Fibroblast of lung (primary cell): ENCODE measurements at places on chromosomes 16 and 17.

GRCh38 chr17:73684183-73684582 lies 39.9 kb upstream of the SDK2 start:
- no peak for DNase-seq

GRCh38 chr16:72827866-72828265 lies 220.1 kb downstream of the ZFHX3 start:
- peak; percentile 40 for DNase-seq

DNA sequence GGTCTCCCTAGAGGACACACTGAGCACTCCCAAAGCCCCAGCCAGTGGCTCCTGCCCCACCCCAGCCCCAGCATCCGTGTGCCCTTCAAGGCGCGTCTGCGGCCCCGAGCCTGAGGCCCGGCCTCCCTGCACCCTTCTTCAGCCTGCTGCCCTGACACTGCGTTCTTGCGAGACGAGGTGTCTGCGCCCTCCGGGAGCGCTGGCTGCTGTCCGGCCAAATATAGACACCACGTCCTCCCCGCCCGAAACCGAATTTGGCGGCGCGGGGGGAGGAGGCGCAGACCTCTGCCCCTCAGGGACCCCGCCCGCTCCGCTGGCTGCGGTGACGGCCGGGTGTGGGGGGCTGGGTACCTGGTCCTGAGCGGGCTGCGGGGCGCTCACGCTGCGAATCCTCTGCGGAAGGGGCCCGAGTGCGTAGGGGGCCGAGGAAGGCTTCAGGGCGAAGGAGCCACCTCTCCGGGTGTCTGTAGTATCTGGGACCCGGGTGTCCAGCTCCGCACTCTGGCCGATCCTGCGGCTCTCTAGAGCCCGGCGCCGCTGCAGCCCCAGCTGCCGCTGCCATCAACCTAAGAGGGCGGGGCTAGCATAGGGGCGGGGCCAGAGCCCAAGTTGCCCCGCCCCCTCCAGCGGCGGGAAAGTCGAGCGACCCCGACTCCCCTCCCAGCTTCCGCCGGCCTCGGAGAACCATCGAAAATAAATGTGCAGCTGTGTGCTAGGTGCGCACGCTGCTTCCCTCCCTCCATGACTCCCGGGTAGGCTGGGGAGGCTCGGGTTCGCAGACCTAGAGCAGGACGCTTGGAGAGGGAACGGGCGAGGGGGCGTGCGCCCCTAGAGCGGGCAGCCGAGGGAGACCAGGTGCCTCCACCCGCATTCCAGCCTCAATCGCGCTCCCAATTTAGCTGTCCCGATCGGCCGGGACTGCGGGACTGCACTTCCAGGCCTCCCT lies at the start of gene CORO6:
TSS of gene CORO6 (minus strand) at position 576 of the 946 bp plus-strand sequence. CDS start 1,491 bp downstream, outside the sequence.
- DNase-seq, result peak; percentile 30

DNA sequence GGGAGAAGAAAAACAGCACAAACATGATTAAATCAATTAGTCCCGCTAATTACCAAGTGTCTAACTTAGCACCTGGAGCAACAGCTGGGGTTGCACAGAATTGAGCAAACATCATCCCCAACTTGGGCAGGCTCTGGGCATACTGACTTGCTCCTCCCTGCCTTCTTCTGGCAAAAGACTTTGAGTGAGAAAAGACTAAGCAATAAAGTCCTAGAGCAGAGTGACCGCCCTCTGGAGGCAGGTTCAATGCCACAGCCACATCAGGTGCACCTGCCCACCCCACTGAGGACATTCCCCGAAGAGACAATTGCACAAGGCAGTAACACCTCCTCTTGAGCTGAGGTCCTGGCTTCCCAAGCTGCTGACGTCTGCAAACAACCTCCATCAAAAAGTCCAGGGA lies 358.3 kb downstream of the SOX9 start:
- DNase-seq, result no peak

DNA sequence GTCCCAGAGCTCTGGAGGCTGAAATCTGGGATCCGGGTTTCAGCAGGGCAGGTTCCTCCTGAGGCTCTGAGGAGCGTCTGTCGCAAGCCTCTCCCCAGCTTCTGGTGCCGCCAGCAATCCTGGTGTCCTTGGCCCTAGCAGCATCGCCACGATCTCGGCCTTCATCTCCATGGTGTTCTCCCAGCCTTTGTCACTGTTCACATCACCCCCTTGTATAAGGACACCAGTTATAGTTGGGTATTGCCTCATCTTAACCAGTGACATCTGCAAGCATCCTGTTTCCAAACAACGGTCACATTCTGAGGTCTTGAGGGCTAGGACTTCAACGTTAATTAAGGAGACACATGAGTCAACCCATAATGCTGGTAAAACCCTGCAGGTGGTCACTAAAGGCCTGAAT lies 2.8 kb upstream of the PPP1R27 start:
- no peak for DNase-seq

GRCh38 chr16:2089706-2090480 lies 42.1 kb downstream of the TSC2 start:
- DNase-seq, result no peak
